Suppressor macrophage (primary cell): ENCODE measurements at places on chromosomes 1 and 21.
A peak's percentile ranks its signal among the peaks of the same experiment; 100 is the strongest.

GRCh38 chr1:236214761-236215160 lies 67.0 kb downstream of the ERO1B start:
- DNase-seq = no peak

DNA sequence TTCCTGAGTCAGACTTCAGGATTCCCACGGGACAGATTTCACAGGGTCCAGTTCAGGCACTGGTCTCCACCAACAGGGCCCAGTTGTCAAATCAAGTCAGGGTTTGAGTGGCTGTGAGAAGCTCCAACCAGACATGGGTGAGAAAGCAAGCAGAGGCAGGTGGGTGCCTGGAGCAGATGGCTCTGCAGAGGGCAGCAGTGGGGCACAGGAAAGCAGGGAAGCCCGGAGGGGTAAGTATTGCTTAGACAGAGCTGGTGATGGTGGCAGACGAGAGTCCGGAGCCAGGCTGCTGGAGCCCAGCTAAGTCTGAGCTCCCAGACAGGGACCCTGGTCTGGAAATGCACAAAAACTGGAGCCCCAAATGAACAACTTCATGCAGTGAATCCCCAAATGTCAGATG lies 40.4 kb downstream of the RIMS3 start:
- DNase-seq = peak; percentile 29

GRCh38 chr1:215277532-215277931 lies 195.0 kb downstream of the KCNK2 start:
- DNase-seq = no peak

GRCh38 chr21:43361127-43361492 lies 65.8 kb downstream of the SIK1 start:
- peak; percentile 45 for DNase-seq

DNA sequence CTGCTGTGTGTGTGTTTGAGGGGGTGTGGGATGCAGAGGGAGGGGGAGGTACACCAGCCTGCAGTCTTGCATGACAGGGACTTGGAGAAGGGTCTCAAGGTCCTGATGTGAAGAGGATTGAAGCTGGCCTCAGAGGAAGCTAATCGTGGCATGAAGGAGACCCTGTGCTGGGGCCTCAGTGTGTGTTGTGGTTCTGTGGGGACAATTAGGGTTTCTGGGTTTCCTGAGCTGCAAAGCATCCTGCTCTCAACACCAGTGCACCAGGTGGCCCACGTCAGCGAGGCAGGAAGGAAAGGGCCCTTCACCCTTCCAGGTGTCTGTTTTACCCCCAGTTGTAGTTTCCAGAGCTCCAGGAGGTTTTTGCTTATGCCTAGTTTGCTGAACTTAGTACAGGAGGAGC lies 52.8 kb downstream of the TENT5C start:
- DNase-seq = no peak

DNA sequence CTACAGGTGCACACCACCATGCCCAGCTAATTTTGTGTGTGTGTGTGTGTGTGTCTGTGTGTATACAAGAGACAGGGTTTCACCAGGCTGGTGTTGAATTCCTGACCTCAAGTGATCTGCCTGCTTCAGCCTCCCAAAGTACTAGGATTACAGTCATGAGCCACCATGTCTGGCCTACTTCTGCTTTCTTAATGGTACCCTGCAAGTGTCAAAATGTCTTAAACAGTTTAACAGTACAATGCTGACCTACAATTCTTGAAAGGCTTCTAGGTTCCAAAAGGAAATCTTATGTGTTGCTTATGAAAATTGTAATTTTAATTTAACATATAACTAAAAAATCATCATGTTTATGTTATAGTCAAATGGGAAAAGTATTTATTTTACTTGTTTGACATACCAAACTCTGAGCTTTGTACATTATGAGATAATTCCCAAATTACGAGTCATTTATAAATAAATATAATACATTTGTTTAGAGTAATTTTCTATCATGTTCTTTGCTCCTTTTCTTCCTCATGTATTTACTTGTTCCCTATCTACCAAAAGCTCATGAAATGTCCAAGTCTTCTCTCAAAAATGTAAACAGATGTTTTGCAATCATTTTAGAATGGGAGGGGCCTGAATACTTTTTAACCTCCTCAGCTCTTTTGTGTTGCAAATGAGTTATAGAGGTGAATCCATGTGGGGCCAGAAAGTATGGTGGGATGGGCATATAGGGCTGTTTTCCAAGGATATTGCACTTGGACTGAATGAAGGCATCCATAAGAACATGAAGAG lies 8.4 kb upstream of the VCAM1 start:
- no peak for DNase-seq

DNA sequence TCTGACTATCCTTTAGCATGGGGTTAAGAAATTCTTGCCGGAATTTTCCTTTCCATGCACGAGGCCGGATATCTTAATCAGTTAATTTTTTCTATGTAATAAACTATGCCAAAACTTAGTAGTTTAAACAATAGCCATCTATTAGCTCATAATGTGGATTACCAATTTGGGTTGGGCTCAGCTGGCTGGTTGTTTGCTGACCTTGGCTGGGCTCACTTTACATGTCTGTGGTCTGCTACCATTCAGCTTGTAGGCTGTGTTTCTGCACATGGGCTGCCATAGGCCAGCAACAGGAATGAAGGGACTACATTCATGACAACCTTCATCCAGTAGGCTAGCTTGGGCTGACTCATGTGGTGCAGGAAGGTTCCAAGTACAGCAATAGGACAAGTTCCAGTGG lies 56.0 kb upstream of the NTPCR start:
- no peak for DNase-seq

GRCh38 chr1:224736619-224737352 lies 120.7 kb downstream of the CNIH3 start:
- peak; percentile 55 for DNase-seq
